ENCODE measurements at places on chromosomes 2 and 18.

GRCh38 chr2:86413296-86414094, 27.7 kb upstream of the KDM3A start:
- no peak for DNase-seq

- DNase-seq = no peak
Measured at GRCh38 chr2:73069855-73070642, 1.5 kb downstream of the SFXN5 start.

DNA sequence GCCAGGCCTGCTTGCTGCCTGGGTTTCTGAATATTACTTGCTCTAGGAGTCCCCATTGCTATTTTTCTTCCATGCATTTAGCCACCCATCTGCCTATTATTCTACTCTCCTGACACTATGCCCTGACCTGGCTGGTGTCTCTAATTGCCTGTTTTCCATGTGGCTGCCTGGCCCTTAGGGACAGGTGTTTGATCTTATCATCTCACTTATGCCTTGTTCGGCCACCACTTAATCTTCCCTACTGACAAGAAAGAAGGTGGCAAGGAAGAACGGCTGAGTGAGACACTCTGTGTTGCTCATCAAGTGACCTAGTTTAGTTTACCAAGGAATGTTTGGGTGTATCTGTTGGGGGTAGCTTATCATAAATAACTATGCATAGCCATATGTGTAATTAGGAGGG, 50.4 kb upstream of the RAPH1 start:
- DNase-seq = no peak

DNA sequence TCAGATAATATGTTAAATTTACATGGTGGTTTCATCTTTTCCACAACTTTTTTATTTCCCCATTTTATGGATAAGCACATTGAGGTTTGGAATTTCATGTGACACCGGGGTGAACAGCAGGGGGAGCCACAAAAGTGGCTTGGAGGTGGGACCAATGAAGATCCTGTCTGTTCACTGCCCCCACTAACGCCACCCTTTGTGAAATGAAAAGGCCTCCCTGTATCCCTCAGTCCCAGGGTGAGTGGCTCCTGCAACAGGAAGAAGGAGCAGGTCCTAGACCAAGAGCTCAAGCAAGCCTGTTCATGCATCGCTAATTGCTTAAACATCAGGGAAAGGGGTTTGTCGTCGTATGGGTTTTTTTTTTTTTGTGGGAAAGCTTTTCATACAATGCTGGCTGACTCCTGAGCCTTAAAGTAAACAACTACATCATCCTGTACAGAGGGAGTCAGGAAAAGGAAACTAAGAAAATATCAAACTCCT, 267.8 kb upstream of the EPAS1 start:
- DNase-seq = no peak

DNA sequence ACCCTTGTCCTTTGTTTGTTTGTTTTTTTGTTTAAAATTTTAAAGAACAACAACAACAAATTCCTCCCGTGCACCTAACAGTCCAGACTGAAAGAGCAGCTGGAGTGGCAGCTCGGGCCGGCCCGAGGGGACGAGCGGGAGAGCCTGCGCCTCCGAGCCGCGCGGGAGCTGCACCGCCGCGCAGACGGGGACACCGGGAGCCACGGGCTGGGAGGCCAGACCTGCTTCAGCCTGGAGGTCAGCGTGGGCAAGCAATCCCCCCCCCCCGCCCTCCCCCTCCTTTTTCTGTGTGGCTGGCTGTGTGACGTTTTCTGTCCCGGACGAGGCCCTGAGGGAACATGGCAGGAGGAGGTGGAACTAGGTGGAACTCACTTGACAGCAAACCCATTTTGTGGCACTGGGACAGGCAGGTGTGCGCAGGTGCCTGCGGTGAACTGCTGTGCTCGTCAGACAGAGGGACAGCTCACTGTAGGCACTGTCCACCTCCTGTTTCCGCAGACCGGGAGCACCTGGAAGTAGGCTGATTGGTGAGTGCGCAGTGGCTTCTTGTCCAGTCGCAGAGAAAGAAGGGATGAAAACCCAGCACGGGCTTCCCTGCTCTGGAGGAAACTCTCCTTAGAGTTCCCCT, 80.6 kb downstream of the MTCL1 start:
- DNase-seq = no peak

- no peak for DNase-seq
Measured at GRCh38 chr2:5359397-5359796, 332.8 kb upstream of the SOX11 start.

DNA sequence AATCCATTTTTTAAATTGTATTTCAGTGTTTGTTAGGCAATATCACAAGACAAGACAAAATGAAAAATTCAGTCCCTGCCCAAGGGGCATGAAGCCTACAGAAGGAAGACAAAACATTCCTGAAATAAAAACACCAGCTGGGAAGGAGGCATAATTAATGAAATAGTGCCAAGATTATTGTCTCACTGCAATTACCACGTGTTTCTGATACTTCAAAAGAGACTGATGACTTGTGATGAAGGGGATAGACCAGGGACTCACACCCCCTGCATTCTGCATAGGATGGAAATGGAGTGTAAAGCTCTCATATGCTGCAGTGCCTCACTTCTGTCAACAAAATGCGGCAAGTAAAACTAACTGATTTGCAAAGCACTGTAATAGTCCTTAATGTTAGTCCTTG, 178.1 kb downstream of the BARD1 start:
- no peak for DNase-seq

DNA sequence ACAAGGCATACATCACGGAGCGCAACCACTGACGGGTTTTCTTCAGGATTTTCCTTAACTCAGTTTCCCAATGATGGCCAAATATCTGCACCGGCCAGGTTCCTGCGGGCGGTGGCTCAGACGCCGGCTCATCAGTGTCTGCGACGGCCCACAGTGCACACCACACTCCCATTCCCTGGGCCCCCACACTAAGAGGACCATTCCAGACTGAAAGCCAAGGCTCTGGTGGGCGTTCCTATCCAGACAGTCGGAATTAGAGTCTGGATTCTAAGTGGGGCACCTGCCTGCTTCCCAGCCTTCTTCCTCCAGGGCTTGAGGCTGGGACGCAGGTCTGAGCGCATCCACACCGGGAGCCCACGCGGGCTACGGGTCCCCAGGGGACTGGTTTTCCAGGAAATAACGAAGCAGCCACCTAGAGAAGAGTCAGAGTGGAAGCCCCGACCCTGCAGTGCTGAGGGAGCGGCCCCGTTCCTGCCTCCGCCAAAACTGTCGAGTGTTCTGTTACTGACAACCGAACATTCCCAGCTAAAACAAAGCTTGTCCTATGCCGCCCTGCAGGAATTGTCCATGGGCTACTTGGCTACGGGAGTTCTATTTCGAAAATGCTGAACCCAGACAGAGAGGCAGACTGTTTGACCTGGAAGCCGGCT, 75.3 kb downstream of the TMEM18 start:
- DNase-seq = no peak

DNA sequence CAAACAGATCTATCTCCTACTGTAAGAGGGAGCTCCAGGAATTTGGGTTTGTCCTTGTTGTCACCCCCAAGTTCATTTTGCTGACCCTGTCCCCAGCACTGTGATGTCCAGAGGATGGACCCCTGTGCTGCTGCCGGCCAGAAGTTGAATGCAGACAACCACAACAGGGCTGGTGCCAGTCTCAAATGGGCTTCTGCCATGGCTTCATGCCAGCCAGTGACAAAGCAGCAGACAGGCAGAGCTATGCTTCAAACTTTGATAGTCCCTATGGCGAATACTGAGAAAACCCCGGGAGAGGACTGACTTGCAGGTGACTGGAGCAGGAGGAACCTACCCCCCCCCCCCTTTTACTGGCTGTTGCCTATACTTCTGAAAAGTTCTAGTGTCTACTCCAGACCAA, 3.2 kb downstream of the SMAD7 start:
- no peak for DNase-seq

- DNase-seq = no peak
Measured at GRCh38 chr2:205198140-205198525, 484.2 kb upstream of the NRP2 start.

DNA sequence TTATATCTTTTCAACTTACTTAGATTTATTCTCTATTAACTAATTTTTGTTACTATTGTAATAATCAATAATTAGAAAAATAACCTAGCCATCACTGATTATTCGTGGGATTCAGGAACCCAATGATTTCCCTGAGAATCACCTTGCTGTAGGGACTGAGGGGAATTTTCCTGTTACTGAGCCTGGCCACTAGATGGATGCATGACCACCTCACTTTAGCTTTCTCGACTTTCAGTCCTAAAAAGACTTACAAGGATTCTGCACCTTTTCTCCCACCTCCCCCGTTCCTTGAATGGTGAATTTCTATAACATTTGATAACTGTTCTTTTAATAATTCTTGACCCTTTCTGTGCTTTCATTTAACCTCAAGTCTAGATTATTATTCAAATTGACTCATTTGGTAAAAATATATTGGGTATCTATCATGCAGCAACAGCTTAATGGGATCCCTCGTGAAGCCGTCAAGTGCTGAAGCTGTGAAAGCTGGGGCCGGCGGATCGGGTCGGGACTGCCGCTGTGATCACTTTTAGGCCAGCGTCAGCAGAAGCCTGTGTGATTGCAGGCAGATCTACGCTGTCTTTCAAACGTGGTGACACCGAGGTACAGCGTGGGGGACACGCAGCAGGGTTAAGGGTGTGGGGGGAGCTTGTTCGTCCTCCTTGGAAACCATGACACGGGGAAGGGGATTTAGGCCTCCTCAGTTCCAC, 38.8 kb upstream of the TMEM18 start:
- no peak for DNase-seq
